ENCODE measurements at places on chromosomes 11 and 22.
A peak's percentile ranks its signal among the peaks of the same experiment; 100 is the strongest.

DNA sequence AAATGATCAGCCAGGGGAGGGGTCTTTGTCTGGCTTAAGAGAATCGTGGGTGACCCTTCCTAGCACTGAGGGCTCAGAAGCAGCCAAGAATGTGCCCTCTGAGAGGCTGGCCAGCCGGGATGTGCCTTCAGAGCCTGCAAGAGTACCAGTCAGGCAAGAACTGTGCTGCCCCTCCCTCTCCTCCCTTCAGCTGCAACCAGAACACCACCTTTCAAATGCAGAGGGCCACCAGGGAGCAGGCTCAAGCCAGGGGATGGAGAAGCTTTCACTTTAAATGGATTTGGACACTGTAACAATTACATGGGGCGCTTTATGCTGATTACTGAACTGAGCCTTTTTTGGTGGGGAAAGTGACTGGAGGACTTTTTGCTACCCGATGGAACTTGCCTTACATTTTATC, 44.9 kb upstream of the TENM4 start:
- no peaks in the 10 kb centered on the region for H3K36me3 ChIP-seq
- H3K4me3 ChIP-seq: no peak overlapping the region
- peaks cover 19% of the 10 kb centered on the region for H3K27me3 ChIP-seq
- H3K4me1 ChIP-seq: peaks cover 16% of the 10 kb centered on the region
- H3K27ac ChIP-seq: no peak overlapping the region
- DNase-seq: no peak

DNA sequence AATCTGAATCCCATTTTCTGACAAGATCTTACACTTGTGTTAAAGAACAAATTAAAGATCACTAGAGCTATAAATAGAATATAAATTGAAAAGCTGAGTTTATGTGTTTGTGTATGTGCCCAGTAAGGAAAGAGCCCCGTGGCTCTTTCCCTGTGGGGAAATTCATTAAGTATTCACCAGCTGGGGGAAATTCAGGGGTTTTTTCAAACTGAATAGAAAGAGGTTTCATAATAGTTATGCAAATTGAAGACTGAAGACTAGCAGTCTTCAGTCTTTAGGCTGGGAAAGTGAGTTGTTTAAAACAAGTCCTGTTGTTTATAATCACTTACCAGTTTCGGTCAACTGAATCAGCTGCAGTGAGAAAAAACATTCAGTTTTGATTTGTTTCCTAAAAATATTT, 11.3 kb upstream of the MS4A7 start:
- H3K4me1 ChIP-seq: peaks cover 89% of the 10 kb centered on the region
- DNase-seq: peak; percentile 32
- H3K27ac ChIP-seq: peak overlapping the region; percentile 14
- H3K36me3 ChIP-seq: peaks cover 15% of the 10 kb centered on the region

GRCh38 chr11:84847842-84848241, 779.3 kb downstream of the DLG2 start:
- H3K4me1 ChIP-seq: no peaks in the 10 kb centered on the region
- H3K36me3 ChIP-seq: no peaks in the 10 kb centered on the region

GRCh38 chr22:18968011-18968749, 32.1 kb upstream of the PRODH start:
- no peak for DNase-seq
- peaks cover 30% of the 10 kb centered on the region for H3K27me3 ChIP-seq
- H3K36me3 ChIP-seq: no peaks in the 10 kb centered on the region
- no peak overlapping the region for H3K27ac ChIP-seq

DNA sequence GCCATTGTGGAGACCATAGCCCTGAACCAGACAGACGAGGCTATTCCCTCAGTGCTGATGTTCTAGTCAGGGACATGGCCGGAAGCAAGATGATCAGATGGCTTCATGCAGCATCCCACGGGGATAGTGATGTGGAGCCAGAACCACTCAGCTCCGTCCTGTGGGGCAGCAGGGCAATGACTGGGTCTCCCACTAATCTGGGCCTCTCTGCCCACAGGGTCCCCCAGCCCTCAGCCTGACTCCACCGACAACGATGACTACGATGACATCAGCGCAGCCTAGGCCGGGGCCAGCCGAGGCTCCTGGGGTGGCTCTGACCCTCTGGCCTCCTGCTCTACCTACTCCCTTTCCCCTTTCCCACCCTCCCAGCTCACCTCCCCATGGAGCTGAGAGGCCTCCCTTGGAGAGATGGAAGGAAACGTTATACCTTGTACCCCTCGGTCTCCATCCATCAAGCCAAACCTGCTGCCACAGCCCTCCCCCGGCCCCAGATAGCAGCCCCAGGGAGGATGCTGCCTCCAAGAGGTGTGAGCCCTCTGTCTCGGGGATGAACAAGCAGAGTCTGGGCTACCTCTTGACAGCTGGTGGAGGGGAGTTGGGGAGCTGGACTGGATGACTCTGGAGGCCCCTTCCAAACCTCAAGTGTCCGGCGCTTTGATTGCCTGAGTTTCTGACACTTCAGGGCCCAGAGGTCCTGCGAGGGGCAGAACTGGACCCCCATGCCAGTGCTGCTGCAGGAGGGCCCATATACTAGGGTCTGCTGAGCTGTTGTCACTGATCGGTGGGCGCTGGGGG, 47.8 kb downstream of the CD6 start:
- no peaks in the 10 kb centered on the region for H3K27me3 ChIP-seq

GRCh38 chr11:36588099-36588498, 6.2 kb upstream of the IFTAP start:
- no peak overlapping the region for H3K4me3 ChIP-seq
- H3K27ac ChIP-seq: no peak overlapping the region
- no peaks in the 10 kb centered on the region for H3K4me1 ChIP-seq
- no peak for DNase-seq
- H3K36me3 ChIP-seq: no peaks in the 10 kb centered on the region
- H3K27me3 ChIP-seq: peaks cover 11% of the 10 kb centered on the region

- H3K4me1 ChIP-seq: no peaks in the 10 kb centered on the region
- H3K27ac ChIP-seq: no peak overlapping the region
- peaks cover 50% of the 10 kb centered on the region for H3K27me3 ChIP-seq
- DNase-seq: no peak
- no peaks in the 10 kb centered on the region for H3K36me3 ChIP-seq
These were observed 20.7 kb upstream of the EMID1 start for GRCh38 chr22:29184849-29185490.

DNA sequence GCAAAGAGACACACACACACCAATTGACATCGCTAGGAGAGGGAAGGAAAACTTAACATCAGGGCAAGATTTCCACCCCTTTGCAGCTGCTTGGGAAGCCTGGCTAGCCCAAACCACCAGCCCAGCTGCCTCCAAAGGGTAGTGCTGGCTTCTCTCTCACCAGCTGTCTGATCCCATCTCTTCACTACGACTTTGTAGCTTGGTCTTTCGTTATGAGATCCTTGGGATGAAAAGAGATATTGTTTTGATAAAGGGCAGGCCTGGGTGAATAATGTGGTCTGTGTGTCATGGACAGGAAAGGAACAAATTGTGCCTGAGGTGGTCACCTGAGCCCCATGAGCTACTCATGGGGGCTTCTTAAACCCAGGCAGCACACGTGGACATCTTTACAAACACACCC, 101.9 kb downstream of the ARL14EP start:
- H3K27me3 ChIP-seq: no peaks in the 10 kb centered on the region
- no peaks in the 10 kb centered on the region for H3K4me1 ChIP-seq
- no peak overlapping the region for H3K4me3 ChIP-seq
- no peaks in the 10 kb centered on the region for H3K36me3 ChIP-seq
- no peak overlapping the region for H3K27ac ChIP-seq

DNA sequence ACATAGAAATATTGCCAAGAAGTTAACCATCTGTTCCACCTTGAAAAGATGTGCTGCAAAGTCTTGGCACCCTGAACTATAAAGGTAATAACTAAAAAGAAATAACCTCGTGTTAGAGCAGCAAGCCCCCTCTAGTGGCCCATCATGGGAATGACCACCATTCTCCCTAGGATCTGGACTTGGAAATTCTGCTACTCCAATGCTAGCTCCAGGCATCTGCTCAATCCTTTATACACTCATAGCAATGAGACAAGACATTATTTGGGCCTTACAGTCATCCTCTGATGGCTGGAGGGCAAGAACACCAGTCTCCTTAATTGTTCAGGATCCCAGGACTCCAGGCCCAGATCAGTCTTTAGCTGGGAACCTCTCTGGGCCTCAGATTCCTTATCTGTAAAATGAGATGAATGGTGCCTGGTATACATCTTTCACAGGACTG, 76.0 kb downstream of the CWC15 start:
- H3K36me3 ChIP-seq: no peaks in the 10 kb centered on the region
- H3K27ac ChIP-seq: no peak overlapping the region
- no peaks in the 10 kb centered on the region for H3K4me1 ChIP-seq
- H3K27me3 ChIP-seq: no peaks in the 10 kb centered on the region
- H3K4me3 ChIP-seq: no peak overlapping the region

GRCh38 chr11:64438986-64439771, 80.2 kb downstream of the RPS6KA4 start:
- H3K4me1 ChIP-seq: peaks cover 32% of the 10 kb centered on the region
- H3K27me3 ChIP-seq: peaks cover 15% of the 10 kb centered on the region
- DNase-seq: no peak
- no peak overlapping the region for H3K4me3 ChIP-seq

- no peaks in the 10 kb centered on the region for H3K27me3 ChIP-seq
- H3K4me1 ChIP-seq: peaks cover 52% of the 10 kb centered on the region
- peak; percentile 81 for DNase-seq
- peak overlapping the region; percentile 60 for H3K27ac ChIP-seq
These were observed 84.6 kb downstream of the SWAP70 start for GRCh38 chr11:9748361-9748970.

DNA sequence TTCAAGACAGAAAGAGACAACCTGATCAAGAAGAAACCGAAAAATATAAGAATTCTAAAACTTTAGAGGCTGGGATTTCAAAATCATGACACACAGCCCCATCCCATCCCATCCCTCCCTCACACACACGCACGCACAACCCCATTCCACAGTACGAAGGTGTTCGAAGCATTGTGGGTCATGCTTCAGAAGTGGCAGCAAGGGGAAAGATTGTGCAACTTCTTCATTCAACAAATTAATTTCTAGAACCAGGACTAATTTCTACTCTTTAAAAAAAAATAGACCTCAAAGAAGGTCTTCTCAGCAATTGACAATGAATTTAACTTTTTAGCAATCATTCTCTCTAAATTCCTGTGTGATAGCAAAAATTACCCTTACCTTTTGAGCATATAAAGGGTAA, 867 bp downstream of the SPA17 start:
- no peaks in the 10 kb centered on the region for H3K36me3 ChIP-seq
- H3K4me1 ChIP-seq: peaks cover 23% of the 10 kb centered on the region
- H3K27me3 ChIP-seq: no peaks in the 10 kb centered on the region

DNA sequence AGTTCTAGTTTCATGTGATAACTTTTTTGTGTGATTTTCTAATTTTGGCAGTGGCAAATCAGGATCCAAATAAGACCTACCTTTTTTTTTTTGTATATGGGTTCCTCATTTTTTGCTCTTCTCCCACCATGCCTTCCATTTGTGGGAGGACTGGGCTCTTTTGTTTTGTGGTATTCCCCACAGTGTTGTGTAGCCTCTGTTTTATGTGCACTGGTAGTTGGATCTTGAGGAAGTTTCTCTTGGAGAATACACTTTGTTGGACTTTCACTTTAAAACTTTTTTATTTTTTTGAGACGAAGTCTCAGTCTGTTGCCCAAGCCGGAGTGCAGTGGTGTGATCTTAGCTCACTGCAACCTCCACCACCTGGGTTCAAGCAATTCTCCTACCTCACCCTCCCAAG, 39.7 kb downstream of the PPP6R3 start:
- DNase-seq: no peak
- H3K27ac ChIP-seq: peak overlapping the region; percentile 14
- no peaks in the 10 kb centered on the region for H3K27me3 ChIP-seq

DNA sequence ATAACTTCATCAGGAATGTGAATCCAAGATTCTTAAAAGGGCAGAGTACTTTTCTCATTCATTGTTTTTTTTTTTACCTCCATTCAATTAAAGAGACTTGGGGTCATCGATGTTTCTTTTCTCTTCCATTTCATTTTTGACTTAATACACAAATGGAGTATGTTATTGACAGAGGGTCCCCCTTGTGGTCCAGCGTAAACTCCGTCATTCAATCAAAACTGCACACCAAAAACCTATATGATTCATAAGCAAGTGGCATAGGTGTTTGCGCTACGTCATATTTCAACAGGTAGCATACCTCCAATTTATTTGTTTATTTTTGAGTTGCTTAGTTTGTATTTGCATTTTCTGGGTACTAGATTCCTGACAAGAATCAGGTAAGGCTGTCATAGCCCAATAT, 12.7 kb upstream of the FOLH1 start:
- no peak for DNase-seq
- no peak overlapping the region for H3K4me3 ChIP-seq
- H3K27me3 ChIP-seq: peaks cover 9% of the 10 kb centered on the region
- H3K27ac ChIP-seq: no peak overlapping the region

- peaks cover 4% of the 10 kb centered on the region for H3K36me3 ChIP-seq
- peak overlapping the region; percentile 92 for H3K4me3 ChIP-seq
- H3K4me1 ChIP-seq: peaks cover 14% of the 10 kb centered on the region
These were observed 644 bp downstream of the SPTY2D1 start for GRCh38 chr11:18633256-18634139.

DNA sequence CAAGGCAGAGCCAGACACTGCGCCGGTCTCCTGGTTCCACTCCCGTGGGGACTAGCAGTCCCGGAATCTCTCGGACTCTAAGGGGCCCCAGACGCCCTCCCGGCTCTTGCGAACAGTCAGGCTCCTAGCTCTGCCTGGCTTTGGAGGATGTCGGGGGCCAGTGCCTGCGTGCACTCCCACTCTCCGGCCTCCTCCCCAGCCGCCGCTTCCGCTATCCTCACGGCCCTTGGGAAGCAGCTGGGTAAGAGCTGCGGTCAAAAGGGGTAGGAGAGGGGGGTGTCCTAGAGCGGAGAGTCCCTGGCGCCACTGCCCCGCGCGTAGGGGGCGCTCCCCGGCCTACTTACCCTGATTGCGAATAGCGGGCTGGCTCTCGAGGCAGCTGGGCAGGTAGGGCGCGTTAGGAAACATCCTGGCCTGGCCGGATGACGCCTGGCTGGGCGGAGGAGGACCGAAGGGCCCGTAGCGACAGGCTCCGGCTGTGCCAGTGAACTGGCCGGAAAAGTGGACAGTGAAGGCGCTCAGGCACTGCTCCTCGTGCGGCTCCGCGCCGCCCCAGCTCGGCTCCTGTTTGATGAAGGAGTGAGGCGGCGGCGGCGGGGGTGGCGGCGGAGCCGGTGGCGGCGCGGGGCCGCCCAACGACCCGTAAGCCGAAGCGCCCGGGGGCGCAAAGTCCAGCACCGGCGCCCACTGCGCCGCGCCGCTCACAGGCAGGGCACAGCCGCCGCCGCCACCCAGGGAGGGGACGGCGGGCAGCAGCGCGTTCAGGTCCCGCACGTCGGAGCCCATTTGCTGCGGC, 785 bp downstream of the WT1 start:
- H3K4me3 ChIP-seq: peak overlapping the region; percentile 66
- H3K27ac ChIP-seq: peak overlapping the region; percentile 92
- H3K4me1 ChIP-seq: peaks cover 19% of the 10 kb centered on the region

Data from stimulated activated naive B cell treated with anti-CD40 and anti-IgM and Interleukin-4, amounts not matched to agents 10 μg/mL and 1 μg/mL and 100 μg/mL, for 72 hours (primary cell).